ENCODE measurements at places on chromosomes 11 and 22.

- no peak for DNase-seq
These were observed 38.9 kb downstream of the FZD4 start for GRCh38 chr11:86916330-86916729.

- DNase-seq, result peak; percentile 39
These were observed 36.1 kb downstream of the LIMK2 start for GRCh38 chr22:31248138-31248745.

- DNase-seq, result no peak
These were observed 22.5 kb downstream of the TP53I11 start for GRCh38 chr11:44928144-44928543.

DNA sequence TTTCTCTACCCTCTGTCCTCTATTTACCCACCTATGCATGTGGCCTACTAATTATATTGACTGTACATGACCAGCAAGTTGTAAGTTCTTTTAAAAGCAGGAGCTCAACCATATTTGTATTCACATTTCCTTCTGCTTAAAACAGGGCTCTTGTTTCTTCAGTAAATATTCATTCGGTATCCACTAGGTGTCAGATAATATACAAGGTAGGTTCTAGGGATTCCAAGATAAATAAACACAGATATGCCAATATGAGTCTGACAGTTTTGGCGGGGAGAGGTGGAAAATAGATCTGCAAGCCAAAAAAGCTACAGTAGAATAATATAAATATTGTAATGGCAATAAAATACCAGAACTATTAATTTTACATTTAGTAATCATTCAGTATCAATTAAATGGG lies 15.3 kb upstream of the RAB30 start:
- DNase-seq, result no peak

DNA sequence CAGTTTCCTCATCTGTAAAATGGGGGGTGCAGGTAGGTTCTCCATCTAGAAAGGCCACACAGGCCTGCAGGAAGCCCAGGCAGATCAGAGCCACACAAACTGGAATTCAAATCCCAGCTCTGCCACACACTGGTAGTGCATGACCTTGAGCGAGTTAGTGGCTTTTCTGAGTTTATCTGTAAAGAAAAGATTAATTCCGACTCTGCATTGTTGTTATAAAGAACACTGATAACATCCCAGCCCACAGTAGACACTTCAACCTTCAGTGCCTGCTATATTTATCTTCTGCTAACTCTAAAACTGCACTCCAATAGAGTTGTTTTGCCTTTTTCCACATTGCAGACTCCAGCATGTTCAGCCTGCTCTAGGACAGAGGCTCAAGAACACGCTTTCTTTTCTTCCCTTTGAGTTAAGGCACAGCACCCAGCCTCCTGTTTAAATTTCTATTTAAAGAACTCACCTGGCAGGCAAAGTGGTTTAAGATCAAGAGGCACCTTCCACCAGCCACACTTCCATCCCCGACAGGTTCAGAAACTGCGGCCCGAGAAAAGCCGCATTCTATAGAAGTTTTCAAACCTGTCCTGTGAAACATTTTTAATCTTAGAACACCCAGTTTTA lies 133.9 kb downstream of the PLEKHA7 start:
- DNase-seq, result no peak

DNA sequence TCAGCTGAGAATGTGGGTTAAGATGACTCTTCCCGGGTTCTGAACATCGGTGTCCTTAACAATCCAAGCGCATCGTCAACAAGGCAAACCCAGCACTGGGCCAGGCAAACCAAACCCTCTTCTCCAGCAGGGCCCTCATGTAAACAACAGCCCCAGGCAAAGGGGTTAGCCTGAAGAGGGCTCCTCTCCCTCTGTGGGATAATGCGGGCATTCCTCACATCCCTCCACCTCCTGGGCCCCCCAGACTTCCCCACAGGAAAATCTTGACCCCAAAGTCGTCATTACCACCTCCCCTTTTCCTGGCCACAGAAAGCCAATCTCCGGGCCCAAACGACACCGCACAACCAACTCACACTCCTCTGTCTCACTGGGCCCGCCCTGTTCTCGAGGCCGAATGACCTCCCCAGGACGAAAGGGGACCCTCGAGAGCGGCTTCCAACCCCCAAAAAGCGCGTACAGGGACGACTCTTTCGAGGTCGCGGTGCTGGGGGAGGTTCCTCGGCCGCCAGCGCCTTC lies 566 bp downstream of the DDB1 start:
- no peak for DNase-seq

DNA sequence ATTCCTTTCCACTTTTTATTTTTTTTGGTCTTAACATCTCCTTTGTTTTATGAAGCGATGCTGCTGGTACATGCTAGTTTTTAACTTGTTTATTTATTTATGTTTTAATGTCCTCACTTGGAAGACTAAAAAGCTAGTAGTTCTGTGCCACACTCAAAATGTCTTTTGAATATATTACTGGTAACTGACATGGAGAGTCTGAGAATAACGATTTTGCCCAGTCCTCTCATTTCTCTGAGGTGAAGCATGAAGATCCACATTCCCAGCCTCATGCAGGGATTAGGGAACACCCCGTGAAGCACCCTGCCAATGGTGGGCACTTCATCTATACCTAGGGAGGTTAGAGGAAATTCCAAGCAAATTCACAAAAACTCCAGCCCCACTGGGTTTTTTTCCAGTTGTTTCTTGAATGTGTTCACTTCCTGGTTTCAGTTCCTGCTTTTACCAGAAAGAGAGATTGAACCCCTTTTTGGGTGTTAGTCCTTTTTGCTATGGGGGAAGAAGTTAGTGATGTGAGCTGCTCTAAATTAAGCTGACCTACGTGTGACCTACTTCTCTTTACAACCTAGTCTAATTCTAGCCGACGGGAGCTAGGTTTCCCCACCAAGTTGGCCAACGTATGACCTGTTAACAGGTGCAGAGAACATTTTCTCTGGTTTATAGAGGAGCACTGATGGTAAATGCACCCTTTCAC lies 106.1 kb downstream of the SLC1A2 start:
- DNase-seq, result no peak

Measured in stimulated activated CD4-positive, alpha-beta T cell treated with anti-CD3 and anti-CD28 coated beads, Interleukin-15, amount 100 ng/mL, for 48 hours (primary cell).